ENCODE measurements at places on chromosomes 5 and 9.

DNA sequence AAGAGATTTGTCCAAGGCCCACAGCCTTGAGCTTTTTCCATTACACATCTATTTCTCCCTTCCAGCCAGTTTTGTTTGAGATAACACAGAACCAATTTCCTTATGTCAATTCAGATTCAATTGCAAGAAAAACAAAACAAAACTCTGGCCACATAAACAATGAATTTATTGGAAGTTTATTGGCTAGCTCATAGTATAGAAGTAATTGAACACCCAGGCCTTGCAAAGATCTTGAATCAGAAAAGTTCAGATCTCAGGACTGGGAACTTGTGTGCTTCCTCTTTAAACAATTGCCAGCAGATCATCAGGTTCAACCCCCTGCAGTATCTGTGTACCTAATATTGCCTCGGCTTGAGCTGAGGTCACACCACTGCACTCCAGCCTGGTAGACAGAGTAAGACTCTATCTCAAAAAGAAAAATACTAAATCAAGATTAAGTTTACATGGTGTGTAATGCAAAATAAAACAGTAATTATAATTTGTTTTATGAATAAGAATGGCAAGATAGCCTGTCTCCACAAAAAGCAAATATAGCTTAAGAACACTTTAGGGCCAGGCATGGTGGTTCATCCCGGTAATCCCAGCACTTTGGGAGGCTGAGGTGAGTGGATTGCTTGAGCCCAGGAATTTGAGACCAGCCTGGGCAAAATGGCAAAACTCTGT lies 4.1 kb upstream of the ZCCHC10 start:
- H3K4me1 ChIP-seq, result no peaks in the 10 kb centered on the region
- H3K36me3 ChIP-seq, result no peaks in the 10 kb centered on the region
- H3K27me3 ChIP-seq, result no peaks in the 10 kb centered on the region
- no peak overlapping the region for H3K4me3 ChIP-seq
- no peak for DNase-seq

DNA sequence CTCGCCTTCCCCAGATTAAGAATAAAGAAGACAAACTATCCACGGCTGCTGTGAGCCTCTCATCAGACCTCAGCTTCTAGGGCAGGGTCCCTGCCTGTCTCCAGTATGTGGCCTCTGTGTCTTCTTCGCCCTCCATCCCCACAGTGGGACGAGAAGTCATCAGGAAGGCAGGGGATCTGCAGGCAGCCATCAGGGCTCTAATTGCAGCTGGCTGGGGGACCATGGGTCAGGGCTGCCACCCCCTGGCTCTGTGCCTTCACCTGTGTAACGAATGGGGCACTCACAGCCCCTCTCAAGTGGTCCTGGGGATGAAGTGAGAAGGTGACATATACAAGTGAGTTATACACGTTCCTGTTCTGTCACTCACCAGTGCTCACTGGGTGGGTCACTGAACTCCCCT lies 139.8 kb downstream of the KCNIP1 start:
- no peak overlapping the region for H3K4me3 ChIP-seq
- no peak for DNase-seq
- no peaks in the 10 kb centered on the region for H3K4me1 ChIP-seq
- H3K27me3 ChIP-seq, result no peaks in the 10 kb centered on the region

DNA sequence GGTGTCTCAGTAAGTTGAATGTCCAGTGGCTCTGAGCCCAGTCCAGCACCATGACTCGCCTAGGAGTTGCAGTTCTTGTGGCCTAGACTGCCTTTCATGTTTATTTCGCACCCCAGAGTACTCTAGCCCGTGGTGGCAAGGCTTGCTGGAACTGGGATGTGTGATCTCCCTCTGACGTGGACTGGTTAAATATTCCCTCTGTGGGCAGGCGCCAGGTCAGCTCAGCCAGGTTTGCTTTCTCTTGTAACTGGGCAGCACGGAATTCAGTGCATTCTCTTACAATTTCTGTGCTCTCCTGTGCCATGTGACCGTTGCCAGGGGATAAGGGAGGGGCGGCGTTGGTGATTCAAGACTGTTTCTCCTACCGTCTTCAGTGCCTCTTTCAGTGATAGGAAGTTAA lies 270.8 kb downstream of the KDM4C start:
- no peak overlapping the region for H3K27ac ChIP-seq
- DNase-seq, result no peak
- H3K27me3 ChIP-seq, result no peaks in the 10 kb centered on the region
- peaks cover 3% of the 10 kb centered on the region for H3K36me3 ChIP-seq

- no peaks in the 10 kb centered on the region for H3K36me3 ChIP-seq
- DNase-seq, result peak; percentile 49
- no peaks in the 10 kb centered on the region for H3K27me3 ChIP-seq
- H3K27ac ChIP-seq, result no peak overlapping the region
- H3K4me1 ChIP-seq, result no peaks in the 10 kb centered on the region
- no peak overlapping the region for H3K4me3 ChIP-seq
These were observed 307.9 kb downstream of the FBXL7 start for GRCh38 chr5:15807871-15808270.

DNA sequence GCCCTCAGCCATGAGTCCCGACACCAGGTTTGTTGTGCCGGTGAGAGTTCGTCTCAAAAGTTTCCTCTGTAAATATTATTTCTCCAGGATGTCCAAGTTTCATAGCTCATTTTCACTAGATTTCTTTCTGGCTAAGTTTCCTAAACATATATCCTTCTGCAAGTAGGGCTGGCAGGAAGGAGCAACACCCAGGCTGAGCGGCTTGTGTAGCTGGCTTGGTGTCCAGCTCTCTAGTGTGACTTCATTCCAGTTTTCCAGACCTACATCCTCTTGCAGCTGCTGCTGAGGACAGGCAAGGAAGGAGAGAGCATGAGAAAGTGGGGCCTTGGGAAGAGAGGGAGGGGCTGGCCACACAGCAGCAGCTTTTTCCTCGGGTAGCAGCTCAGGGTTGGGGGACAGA lies 80.3 kb downstream of the FGF1 start:
- no peaks in the 10 kb centered on the region for H3K36me3 ChIP-seq
- H3K4me1 ChIP-seq, result peaks cover 3% of the 10 kb centered on the region
- no peak for DNase-seq
- H3K27me3 ChIP-seq, result no peaks in the 10 kb centered on the region

DNA sequence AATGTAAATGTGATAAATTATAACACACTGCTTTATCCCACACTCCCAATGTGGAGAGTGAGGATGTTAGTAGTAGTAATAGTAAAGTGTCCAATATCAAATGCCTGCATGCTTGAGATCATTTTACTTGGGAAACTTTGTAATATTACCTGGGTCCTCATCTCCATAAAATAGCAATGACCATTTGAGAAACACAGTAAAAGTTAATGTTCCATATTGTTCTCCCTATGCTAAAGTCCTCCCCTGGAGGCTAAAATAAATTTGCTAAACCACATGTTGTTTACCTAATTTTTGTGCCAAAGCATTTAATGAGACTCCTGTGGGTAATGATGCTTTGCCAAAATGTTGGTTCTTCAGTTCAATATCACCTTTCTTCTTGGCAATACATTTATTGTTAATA lies 291.2 kb downstream of the CDH10 start:
- no peak for DNase-seq
- no peaks in the 10 kb centered on the region for H3K4me1 ChIP-seq
- H3K36me3 ChIP-seq, result no peaks in the 10 kb centered on the region
- H3K4me3 ChIP-seq, result no peak overlapping the region
- no peaks in the 10 kb centered on the region for H3K27me3 ChIP-seq

All from aorta (tissue), 5 donors.